T47D (cell line): ENCODE measurements at places on chromosomes 1 and 21.

DNA sequence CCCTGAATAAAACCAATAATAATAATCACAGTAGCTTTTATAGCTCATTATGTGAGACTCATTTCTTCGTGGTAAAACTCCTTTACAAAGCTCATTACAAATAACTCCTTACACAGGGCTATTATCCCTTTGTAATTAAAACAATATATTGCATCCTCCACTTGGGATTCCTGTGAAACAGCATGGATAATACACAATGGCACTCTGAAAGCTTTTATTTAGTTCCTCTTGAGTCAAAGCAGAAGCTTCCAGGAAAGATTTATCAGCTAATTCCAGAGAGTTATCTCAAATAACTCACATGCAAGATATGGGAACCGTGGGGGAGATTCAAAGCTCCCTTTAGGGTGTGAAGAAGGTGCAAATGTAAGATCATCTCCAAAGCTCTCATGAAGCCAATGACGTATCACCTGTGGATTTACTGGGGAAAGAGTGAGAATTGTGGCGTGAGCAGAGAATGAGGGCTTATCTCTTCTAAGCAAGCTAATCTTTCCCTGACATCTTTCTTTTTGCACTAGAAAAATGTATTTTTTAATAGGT is 60.4 kb upstream of the GJA5 start:
- DNase-seq, result no peak

- DNase-seq, result no peak
Observed at GRCh38 chr1:239722035-239722434, 335.7 kb downstream of the CHRM3 start.

DNA sequence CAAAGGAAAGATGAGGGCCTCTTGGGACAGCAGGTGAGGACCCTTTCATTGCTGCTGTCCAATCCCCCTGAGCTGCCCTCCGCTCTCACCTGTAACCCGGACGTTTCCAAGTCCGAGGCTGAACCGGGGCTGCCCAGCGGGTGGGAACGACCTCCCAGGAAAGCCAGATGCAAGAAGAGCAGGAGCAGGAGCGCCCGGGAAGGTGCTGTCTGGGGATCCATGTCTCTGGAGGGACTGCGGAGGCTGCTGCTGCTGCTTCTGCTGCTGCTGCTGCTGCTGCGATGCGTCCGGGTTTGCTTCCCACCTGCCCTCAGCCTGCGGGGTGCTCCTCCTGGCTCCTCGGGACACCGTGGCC is at the start of gene NPPB:
Gene NPPB, minus strand, starts transcription at position 333 of the 355 bp plus-strand sequence. Its CDS starts 112 bp downstream, at position 221.
- no peak for DNase-seq

GRCh38 chr1:227793079-227793947 is 22.2 kb upstream of the PRSS38 start:
- no peak for DNase-seq

GRCh38 chr1:65719391-65719790 is 73.3 kb upstream of the PDE4B start:
- DNase-seq, result no peak

DNA sequence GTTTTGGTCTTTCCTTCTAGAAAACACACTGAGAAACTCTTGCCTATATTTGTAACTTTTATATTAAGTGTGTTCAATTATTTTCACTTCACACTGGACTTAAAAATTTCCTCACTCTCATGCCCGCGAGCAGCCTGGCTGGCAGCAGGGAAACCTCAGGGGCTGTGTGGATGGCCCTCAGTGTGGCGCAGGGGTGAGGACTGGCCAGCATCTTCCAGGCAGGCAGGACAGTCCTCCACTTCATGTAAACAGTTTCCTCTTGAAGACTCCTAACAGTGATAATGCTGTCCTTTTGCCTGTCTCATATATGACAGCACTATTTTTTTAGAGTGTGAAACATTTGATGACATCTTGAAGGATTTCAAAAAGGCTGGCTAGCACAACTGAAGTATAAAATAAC is 618.6 kb downstream of the KIF26B start:
- no peak for DNase-seq
